ENCODE measurements at places on chromosomes 3 and 15.

DNA sequence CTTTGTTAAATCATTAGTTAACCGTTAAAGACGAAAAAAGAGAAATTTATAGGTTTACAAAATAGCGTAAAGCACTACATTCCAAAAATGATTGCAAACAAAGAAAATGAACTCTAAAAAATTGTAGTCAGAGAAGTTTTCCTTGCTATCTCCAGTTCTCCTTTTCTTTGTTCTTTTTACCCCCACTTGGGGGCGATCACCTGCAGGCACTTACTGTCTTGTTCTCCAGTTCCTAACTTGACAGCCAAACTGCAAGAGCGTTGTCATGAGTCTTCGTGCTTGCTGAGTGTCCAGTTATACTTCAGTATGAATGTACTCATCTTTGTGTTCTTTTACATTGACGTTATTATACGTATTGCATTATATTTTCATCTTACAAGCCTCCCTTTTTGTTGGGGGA is 54.5 kb downstream of the CHD2 start:
- no peak for DNase-seq

- DNase-seq: no peak
These were observed 1033.7 kb downstream of the ROBO1 start for GRCh38 chr3:78734048-78734637.

DNA sequence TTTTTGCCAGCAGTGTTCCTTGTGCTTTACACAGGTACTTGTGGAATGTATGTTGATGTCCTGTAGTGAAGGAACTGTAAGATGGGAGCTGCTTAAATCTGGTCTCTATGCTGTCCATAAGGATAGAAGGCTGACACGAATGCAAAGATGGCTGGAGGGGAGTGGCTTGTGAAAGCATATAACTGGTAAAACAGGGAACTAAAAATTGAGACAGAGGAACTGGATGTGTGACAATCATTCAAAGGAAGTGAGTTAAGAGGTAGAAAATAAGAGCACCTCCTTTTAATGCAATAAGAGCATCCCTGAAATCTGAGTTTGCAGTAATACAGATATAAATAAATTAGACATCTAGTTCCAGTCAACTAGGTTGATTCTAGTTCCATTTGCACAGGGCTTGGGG is 35.2 kb downstream of the RNF13 start:
- DNase-seq: no peak

DNA sequence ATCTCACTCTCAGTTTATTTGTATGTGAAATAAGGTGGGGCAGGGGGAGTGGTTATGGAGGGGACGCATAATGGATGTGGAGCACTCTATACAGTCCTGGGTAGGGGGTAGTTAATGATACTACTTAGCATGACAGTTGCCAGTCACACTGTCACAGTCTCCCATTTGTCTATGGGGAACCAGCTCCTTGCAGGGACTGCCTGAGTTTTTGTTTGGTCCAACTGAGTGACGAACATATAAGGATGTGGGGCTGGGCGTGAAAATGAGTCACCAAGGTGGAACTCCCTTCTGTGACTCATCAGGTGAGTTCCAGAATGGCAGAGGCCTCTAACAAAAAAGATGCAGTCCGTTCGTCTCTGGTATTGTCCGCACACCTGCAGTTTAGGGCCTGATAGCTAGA is 235.3 kb upstream of the ST8SIA2 start:
- no peak for DNase-seq

DNA sequence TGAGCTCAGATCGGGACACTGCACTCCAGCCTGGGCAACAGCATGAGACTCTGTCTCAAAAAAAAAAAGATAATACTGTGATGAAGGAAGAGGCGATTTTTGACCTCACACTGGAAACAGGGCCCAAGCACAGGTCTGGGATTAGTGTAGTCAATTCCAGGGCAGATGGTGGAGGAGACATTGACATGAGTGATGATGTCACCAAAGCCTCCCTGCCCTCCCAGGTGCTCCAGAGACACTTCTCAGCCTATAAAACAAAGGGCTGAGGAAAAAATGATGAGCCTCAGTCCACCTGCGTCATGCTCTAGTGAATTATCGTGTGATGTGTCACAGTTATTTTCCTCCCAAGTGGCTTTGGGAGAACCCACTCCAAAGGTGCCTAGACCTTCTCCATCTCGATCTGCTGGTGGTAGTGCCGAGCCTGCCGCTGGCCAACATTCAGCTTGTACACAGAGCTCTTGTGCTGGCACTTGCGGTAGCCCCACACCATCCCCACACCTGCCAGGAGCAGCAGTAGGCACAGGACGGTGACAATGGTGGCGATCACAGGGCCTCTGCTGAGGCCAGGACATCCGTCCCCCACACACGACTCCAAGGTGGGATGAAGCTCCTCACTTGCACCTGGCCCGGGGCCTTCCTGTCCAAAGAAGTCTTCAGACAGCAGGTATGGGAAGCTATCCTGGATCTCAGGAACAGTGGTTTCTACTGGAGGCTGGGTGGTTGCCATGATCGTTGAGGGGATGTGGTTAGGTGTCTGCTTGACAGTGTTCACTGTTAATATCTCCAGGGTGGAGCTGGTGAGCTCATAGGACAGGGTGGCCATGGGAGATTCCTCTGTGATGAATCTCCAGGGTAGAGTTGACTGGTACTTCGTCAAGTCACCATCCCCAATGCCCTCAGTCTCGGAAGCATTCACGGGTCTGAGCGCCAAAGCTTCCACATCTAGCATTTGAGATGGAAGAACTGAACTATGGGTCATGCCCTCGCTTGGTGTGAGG is 38.8 kb downstream of the CRTAP start:
- DNase-seq: no peak

GRCh38 chr15:71997691-71998090 is 120.3 kb downstream of the MYO9A start:
- DNase-seq: no peak

GRCh38 chr3:85003479-85003878 is 44.7 kb downstream of the CADM2 start:
- no peak for DNase-seq

Data from amygdala (tissue), 56 donors.